ENCODE measurements at places on chromosomes 12 and 14.
A peak's percentile ranks its signal among the peaks of the same experiment; 100 is the strongest.

GRCh38 chr14:72377016-72377415, 444.8 kb downstream of the RGS6 start:
- no peaks in the 10 kb centered on the region for H3K4me1 ChIP-seq
- H3K4me3 ChIP-seq = no peak overlapping the region
- H3K27ac ChIP-seq = no peak overlapping the region
- H3K27me3 ChIP-seq = peaks cover 13% of the 10 kb centered on the region
- H3K36me3 ChIP-seq = no peaks in the 10 kb centered on the region
- peak; percentile 6 for DNase-seq

DNA sequence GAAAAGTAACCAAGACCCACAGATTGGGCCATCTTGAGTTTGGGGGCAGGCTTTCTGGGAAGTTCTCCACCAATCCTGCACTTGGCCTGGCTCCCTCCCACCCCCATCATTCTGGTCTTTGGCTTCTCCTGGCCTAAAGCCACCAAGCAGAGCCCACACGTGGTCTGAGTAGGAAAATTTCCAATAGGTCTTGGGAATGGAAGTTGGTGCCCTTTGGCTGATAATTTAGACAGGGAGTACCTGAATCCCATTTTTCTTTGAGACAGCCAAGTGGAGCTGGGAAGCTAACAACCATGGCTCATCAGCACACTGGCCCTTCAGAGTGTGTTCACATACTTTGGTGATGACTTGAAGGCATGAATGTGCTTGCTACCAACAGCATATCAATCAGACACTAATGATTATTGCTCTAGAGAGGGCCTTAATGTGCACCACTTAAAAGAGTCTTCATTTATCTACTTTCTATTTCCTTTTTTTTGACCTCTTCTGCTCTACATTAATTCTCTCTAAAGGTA, 156.0 kb downstream of the EGLN3 start:
- H3K36me3 ChIP-seq = no peaks in the 10 kb centered on the region
- DNase-seq = no peak
- peaks cover 7% of the 10 kb centered on the region for H3K4me1 ChIP-seq
- H3K4me3 ChIP-seq = no peak overlapping the region
- H3K27me3 ChIP-seq = no peaks in the 10 kb centered on the region

DNA sequence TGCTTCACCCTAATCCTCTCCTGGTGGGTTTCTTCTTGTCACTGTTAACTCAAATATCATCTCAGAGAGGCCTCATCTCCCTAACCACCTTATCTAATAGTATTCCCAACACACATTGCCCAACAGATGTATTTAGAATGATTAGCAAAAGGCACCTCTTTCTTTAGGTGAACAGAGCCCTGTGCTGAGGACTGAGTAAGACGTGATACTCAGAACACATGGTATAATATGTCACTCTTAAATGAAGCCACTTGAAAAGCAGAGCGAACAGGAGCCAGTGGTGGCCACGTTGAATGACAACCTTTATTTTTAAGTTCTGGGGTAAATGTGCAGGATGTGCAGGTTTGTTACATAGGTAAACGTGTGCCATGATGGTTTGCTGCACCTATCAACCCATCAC, 1.5 kb upstream of the KSR2 start:
- H3K36me3 ChIP-seq = no peaks in the 10 kb centered on the region
- peaks cover 11% of the 10 kb centered on the region for H3K4me1 ChIP-seq
- H3K27ac ChIP-seq = no peak overlapping the region
- H3K27me3 ChIP-seq = peaks cover 23% of the 10 kb centered on the region
- H3K4me3 ChIP-seq = no peak overlapping the region

GRCh38 chr12:99131751-99132199, 486.7 kb downstream of the APAF1 start:
- H3K27ac ChIP-seq = no peak overlapping the region
- no peak for DNase-seq
- no peak overlapping the region for H3K4me3 ChIP-seq
- no peaks in the 10 kb centered on the region for H3K27me3 ChIP-seq
- no peaks in the 10 kb centered on the region for H3K36me3 ChIP-seq

GRCh38 chr12:80156306-80156705, 57.0 kb downstream of the OTOGL start:
- no peak overlapping the region for H3K27ac ChIP-seq
- H3K36me3 ChIP-seq = no peaks in the 10 kb centered on the region
- no peak overlapping the region for H3K4me3 ChIP-seq
- no peaks in the 10 kb centered on the region for H3K27me3 ChIP-seq
- DNase-seq = no peak

DNA sequence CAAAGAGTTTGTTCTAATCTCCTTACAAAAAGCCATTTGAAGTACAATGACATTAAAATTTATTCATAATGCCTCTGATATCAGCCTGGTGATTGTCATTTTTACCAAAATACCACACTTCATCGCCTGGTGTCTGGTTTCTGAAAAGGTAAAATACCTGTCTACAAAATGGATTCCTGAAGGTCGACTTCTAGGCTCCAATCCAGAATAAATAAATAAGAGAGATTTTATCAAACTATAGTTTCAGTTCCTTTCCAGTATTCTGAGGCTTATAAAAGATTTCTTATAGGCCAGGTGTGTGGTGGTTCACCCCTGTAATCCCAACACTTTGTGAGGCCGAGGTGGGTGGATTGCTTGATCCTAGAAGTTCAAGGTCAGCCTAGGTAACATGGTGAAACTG, 340.7 kb downstream of the SLC16A7 start:
- no peak overlapping the region for H3K4me3 ChIP-seq
- DNase-seq = no peak
- no peaks in the 10 kb centered on the region for H3K36me3 ChIP-seq
- no peaks in the 10 kb centered on the region for H3K27me3 ChIP-seq

- H3K27ac ChIP-seq = no peak overlapping the region
- no peaks in the 10 kb centered on the region for H3K4me1 ChIP-seq
- no peak overlapping the region for H3K4me3 ChIP-seq
- H3K27me3 ChIP-seq = no peaks in the 10 kb centered on the region
Measured at GRCh38 chr14:68414121-68414520, 378.7 kb downstream of the ZFP36L1 start.

GRCh38 chr12:112979041-112979680, 842 bp downstream of the OAS2 start:
- no peaks in the 10 kb centered on the region for H3K27me3 ChIP-seq
- peak; percentile 63 for DNase-seq
- H3K27ac ChIP-seq = peak overlapping the region; percentile 92
- peaks cover 6% of the 10 kb centered on the region for H3K36me3 ChIP-seq
- peak overlapping the region; percentile 99 for H3K4me3 ChIP-seq
- H3K4me1 ChIP-seq = peaks cover 35% of the 10 kb centered on the region

DNA sequence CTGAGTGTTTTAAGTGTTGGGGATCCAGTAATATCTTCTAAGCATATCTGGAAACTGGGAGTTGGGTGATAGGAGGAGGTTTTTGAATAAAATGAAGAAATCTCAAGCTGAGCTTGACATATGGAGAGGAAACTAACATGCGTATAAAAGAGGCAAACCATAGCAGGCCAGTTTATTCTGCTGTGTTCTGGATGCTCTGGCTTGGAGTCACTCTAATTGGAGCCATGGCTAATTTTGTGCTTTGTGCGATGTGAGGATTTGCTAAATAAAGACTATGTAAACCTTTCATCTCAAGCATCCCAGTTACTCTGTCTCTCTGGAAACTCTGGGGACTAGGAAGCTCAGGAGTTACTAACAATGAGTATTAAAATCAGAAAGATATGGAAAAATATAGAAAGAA, 66.5 kb downstream of the ATF7IP start:
- no peak for DNase-seq
- H3K4me3 ChIP-seq = no peak overlapping the region
- H3K4me1 ChIP-seq = peaks cover 21% of the 10 kb centered on the region
- H3K27me3 ChIP-seq = no peaks in the 10 kb centered on the region

DNA sequence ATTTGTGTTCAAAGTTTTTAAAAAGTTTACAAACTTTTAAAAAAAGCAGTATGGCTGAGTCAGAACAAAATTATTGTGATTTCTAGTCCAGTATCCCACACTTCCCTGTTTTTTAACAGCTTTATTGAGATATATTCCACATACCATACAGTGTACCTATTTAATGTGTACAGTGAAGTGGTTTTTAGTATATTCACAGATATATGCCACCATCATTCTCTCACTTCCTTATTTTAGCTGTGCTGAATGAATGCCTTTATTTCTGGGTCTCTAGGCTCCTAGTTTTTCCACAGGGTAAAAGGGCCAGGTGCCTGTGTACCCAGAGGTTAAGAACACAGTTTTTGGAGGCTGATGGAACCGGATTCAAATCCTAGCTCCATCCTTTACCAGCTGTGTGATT, 58.9 kb upstream of the SRSF5 start:
- H3K4me3 ChIP-seq = no peak overlapping the region
- peaks cover 15% of the 10 kb centered on the region for H3K4me1 ChIP-seq
- H3K27me3 ChIP-seq = no peaks in the 10 kb centered on the region
- H3K36me3 ChIP-seq = peaks cover 92% of the 10 kb centered on the region
- no peak for DNase-seq
- no peak overlapping the region for H3K27ac ChIP-seq

GRCh38 chr14:59342516-59343484, 122.4 kb downstream of the GPR135 start:
- H3K27ac ChIP-seq = no peak overlapping the region
- no peak for DNase-seq
- peaks cover 16% of the 10 kb centered on the region for H3K36me3 ChIP-seq
- no peaks in the 10 kb centered on the region for H3K27me3 ChIP-seq
- no peaks in the 10 kb centered on the region for H3K4me1 ChIP-seq

- no peak for DNase-seq
- H3K27me3 ChIP-seq = no peaks in the 10 kb centered on the region
- no peak overlapping the region for H3K4me3 ChIP-seq
- H3K36me3 ChIP-seq = peaks cover 2% of the 10 kb centered on the region
- H3K4me1 ChIP-seq = peaks cover 7% of the 10 kb centered on the region
Measured at GRCh38 chr14:64394423-64394822, 6.3 kb downstream of the MTHFD1 start.

- H3K36me3 ChIP-seq = no peaks in the 10 kb centered on the region
- H3K27me3 ChIP-seq = peaks cover 16% of the 10 kb centered on the region
- no peak overlapping the region for H3K4me3 ChIP-seq
- no peak overlapping the region for H3K27ac ChIP-seq
- no peaks in the 10 kb centered on the region for H3K4me1 ChIP-seq
Measured at GRCh38 chr12:26101350-26101734, 23.5 kb downstream of the BHLHE41 start.

DNA sequence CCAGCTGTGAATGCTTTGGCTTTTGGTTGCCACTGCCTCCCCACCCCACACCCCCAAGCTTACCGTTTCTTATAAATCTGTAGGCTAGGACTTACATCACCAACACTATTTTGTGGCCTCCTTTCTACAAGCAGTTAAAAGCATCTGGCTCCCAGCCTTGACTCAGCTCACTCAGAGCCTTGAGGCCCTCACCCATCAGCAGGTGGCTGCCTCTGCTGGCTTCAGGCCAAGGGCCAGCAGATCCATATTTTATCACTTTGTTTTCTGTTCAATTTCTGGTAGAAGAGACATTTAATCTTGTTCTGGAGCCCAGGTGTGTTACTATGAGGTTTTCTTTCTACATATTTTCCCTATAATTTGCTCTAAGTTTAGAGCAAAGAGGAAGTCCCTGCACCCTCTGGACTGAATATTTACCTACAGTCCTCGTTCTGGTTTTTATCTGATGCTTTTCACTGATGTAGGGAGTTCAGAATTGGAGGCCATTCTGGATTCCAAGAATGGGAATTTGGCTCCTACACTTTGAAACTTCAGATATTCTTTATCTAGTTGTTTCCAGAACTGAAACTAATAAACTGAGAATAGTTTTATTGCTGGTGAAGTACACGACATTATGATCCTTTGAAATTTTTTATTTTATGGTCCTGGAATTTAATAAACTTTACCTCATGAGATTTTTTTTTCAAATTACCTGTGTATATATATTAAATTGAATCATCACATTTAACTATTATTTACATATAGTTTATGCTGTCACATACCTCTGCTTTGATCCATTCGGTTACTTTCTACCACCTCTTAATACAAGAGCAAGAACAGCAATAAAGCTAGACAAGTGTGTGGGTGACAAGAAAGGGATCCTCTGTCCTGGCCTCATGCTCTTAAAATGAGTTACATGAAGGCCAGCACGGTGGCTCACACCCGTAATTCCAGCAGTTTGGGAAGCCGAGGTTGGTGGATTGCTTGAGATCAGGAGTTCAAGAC, 22.2 kb downstream of the PLBD1 start:
- H3K36me3 ChIP-seq = no peaks in the 10 kb centered on the region
- no peak overlapping the region for H3K4me3 ChIP-seq
- DNase-seq = no peak
- no peak overlapping the region for H3K27ac ChIP-seq
- no peaks in the 10 kb centered on the region for H3K27me3 ChIP-seq

DNA sequence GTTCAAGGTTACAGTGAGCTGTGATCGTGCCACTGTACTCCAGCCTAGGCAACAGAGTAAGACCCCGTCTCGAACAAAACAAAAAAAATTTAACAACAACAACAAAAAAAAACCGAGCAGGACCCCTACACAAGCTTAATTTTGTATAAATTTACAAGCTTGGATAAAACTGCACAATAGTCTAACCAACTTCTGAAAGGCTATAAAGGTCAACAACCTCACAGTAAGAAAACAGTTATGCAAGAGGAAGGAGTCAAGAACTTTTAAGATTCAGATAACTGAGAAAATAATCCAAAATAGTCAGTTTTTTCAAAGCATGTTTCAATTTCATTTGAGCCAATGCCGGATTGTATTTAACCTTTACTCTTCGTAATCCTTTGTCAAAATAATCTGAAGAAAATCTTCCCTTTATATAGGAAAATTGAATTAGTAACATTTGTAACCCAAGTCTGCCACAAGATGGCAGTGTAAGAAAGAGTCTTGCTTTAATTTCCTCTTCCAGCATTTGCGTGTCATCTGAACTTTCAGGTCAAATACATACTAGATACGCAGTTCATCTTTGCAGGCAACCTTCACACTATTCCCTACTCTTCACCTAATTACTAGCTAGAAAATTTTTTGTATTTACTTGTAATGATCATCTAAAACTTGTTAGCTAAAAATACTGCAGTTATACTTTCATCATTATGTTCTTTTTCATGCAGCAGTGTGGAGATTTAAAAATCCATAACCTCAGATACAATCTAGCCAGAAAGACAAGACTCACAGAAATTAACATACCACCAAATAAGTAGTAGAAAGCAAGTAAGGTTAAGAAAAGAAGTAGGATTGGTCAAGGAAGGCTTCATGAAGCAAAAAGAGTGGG, 5.8 kb downstream of the CCNB1IP1 start:
- peak; percentile 75 for DNase-seq
- H3K4me3 ChIP-seq = peak overlapping the region; percentile 42
- H3K4me1 ChIP-seq = peaks cover 1% of the 10 kb centered on the region
- H3K27ac ChIP-seq = peak overlapping the region; percentile 34

- H3K27ac ChIP-seq = no peak overlapping the region
- H3K27me3 ChIP-seq = peaks cover 5% of the 10 kb centered on the region
- H3K4me1 ChIP-seq = peaks cover 22% of the 10 kb centered on the region
- no peaks in the 10 kb centered on the region for H3K36me3 ChIP-seq
- H3K4me3 ChIP-seq = no peak overlapping the region
- DNase-seq = no peak
Measured at GRCh38 chr14:92751819-92752218, 3.4 kb upstream of the LGMN start.

DNA sequence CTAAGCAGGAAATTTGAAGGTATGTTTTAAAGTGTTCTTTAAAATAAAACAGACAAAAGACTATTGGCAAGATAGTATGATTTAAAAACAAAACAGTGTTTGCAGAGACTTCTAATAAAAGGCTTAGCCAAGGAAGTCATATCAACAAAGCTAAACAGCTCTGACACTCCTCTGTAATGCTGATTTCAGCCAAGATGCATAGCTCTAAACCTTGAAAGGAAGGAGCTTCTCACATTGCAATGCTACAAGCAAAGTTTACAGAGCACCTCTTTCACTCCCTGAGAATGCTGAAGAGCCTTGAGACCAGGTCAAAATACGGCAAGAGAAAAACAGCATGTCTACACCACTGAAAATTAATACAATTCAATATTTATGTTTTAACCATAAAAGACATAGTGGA, 51.8 kb downstream of the PARP11 start:
- no peaks in the 10 kb centered on the region for H3K27me3 ChIP-seq
- no peaks in the 10 kb centered on the region for H3K4me1 ChIP-seq
- H3K27ac ChIP-seq = no peak overlapping the region
- no peak overlapping the region for H3K4me3 ChIP-seq
